CD4-positive, alpha-beta T cell (primary cell): ENCODE measurements at places on chromosomes 1 and 21.

DNA sequence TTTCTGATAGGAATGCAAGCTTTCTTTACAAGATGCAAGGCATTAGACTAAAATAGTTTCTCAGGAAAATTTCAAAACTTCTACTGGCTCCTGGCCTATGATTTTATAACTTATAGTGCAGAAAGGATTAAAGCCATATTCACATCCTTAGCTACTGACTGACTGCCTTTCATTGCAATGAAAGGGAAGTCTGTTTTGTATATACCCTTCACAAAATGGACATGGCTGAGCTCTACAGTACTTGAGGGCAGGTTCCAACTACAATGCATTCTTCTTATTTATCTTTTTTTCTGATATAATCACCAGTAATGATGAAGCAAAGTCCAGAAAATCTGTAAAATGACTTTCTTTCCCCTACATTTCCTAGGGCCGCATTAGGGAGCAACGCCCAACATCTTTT is 100.5 kb upstream of the ESRRG start:
- no peak for DNase-seq

GRCh38 chr1:11072216-11072917 is 12.5 kb upstream of the SRM start:
- no peak for DNase-seq

GRCh38 chr21:31354122-31354521 is 10.1 kb upstream of the TIAM1 start:
- no peak for DNase-seq

- DNase-seq, result peak; percentile 12
These were observed 5.1 kb downstream of the HSPB7 start for GRCh38 chr1:16012590-16013219.

GRCh38 chr1:25169610-25170009 is 62.7 kb downstream of the SYF2 start:
- no peak for DNase-seq

GRCh38 chr1:150321826-150322166 is 463 bp downstream of the PRPF3 start:
- peak; percentile 38 for DNase-seq

DNA sequence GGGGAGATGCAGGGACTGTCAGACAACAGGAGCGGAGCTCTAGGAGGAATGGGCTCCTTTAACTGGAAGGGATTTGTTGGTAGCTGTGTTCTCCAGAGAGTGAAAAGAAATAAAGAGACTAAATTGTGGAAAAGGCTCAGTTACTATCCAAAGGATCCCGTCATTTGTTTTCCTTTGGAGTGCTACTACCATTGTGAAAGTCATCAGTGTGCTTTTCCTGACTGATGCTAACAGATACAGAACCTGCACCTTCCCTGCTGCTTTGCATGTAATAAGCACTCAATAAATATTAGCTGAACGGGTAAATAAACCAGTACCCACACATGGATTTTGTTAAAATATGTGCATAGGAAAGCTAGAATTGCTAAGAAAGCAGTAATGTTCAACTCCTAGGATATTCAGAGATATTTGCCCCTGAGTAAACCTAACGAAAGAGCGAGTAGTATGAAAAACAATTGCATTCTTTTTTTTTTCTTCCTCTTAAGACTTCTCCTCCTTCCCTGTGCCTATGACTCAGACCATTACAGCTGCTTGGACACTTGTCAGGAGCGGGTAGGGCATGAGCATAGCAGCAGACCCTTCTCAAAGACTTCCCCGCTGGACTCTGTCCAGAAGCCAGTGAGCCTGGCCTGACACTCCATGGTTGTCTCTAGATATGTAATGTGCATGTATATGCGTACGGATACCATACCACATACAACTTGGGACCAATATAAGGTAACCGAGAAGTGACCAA is 41.7 kb downstream of the PTGFRN start:
- DNase-seq, result no peak

GRCh38 chr1:28864695-28865094 is 49.7 kb upstream of the EPB41 start:
- DNase-seq, result no peak

DNA sequence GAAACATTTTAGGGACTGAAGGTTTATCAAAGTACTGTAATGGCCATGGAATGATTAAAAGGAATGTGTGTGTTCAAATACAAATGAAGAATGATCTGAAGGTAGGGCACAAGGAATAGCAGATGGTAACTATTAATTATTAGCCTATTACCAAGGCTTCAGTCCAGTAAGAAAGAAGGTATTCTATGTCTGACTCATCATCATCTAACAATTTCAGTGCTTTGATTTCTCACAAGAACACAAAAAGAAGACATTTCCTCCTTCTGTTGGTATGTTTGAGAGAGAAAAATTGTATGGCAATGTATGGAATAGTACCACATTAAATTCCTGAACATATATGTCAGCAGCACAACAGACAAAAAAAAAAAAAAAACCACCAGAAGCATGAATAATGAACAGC is 57.5 kb downstream of the TYW3 start:
- DNase-seq, result no peak

- DNase-seq, result no peak
These were observed 104.8 kb downstream of the ETS2 start for GRCh38 chr21:38910390-38911067.

- no peak for DNase-seq
These were observed 177.3 kb upstream of the TMEM51 start for GRCh38 chr1:14976256-14976655.

DNA sequence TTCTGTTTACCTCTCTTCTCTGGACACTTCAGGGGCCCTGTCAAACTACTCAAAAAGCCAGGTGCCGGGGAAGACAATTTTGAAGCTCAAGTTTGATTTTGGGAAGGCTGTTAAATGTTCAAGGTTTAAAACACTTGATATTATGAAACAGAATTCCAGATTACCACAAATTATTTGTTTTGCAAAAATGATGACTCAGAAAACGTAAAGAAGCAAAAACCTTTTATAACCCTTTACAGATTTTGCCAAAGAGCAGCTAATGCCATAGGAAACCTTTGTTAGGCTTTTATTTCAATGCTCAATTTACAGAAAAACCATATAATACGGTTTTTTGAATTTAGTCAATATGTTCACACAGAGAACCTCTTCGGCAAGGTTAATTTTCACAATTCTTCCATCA is 593.4 kb upstream of the ZP4 start:
- no peak for DNase-seq

DNA sequence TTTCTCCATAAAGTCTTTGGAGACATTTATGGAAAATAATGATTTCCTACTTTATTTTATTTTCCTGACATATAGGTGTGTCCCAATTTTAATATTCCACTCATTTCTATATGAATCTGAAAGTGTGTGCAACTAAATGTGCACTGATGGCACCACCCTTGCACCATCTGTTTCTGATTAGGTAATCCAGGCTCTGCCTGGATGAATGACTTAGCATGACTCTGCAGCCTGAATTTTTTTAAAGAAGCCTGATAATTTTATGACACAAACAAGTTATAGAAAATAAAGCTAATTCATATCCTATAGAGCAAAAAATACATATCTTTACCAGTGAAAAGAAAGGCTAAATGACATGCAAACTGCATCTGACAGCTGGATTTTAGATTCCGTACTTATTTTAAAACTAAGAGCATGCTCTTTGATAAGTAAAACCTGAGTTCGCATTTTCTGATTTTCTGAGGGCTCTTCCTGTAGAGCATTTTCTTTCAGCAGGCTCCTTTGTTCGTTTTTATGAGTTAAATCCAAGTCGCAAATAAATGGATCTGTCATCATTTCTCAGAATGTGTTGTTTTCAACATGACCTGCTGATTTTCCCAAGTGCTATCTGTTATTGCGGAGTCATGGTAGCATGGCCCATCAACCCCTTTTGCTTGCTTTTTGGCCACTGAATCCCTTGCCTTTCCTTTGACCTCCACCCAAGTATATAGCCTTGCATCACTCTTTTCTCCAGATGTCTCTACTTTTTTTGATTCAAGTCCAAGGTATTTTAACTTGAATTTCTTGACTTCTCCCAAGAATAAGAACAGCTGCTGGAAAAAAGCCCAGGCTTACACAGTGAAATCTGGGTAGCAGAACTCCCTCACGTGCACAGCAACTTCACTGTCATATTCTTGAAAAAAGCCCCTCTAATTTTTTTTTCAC is 52.8 kb upstream of the LYPLAL1 start:
- no peak for DNase-seq

- DNase-seq, result no peak
These were observed 97.1 kb downstream of the VAV3 start for GRCh38 chr1:107867897-107868296.

DNA sequence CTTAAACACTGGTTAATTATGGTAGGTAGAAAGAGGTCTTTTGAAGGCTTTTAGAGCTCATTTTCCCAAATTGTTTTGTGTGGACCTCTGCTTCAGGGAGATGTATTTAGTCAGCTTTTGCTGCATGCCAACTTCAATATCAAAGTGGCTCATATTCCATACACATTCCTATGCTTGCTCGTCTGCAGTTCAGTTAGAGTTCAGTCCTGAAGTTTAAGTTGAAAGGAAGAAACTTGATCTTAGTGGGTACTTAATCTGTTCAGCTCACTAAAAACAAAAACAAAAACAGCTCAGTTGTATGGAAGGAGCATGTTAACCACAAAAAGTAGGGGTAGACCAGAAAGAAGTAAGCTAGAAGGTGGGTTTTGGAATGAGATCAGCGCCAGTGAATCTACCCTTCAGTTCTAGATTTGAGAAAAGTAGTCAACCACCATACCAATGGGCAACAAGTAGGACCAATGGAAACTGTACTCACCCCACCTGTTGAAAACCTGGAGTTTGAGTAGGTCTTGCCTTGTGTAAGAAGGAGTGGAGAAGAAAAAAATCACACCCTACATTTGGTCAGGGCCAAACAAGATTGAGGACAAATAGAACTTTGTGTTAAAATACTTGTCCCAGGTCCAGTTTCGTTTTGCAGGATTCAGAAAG is 58.0 kb downstream of the LEPR start:
- no peak for DNase-seq

DNA sequence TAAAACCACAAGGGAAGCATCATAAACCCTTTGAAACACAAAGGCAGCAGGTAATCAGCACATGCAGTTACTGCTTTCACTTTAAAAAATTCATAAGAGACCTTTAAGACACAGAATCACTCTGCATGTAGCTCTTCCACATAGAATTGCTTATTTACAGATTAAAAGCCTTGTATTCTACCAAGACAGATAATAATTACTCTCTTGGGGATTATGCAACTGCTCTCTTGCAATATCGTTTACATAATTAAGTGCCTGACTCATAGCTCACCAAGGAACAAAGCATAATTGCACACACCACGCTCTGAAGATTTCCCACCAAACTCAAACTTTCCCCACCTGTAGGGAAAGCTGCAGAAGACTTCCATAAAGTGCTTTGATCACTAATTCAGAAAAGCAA is 87.9 kb downstream of the VAV3 start:
- DNase-seq, result no peak

DNA sequence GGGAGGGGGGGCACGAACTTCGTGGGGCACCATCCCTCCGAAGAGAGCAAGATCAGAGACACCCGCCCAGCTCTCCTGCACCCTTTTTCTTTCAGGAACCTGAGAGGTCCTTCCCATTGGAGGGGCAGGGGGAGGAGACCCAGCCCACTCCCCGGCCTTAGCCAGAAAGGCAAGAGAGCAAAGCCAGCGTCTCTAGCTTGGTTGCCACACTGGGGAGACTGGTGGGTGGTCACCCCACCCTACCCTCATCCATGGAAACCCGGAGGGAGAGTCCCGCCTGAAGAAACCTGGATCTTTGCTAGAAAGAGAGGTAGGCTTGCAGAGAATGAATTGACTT is 246 bp downstream of the ATP2B4 start:
- DNase-seq, result no peak

GRCh38 chr1:233599542-233600073 is 14.3 kb upstream of the KCNK1 start:
- no peak for DNase-seq

DNA sequence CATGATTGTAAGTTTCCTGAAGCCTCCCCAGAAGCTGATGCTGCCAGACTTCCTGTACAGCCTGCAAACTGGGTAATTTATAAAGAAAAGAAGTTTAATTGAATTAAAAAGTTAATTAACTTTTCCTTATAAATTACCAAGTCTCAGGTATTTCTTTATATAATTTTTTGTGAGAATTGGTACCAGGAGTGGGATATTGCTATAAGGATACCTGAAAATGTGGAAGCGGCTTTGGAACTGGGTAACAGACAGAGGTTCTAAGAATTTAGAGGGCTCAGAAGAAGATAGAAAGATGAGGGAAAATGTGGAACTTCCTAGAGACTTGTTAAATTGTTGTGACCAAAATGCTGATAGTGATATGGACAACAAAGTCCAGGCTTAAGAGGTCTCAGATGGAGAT is 163.1 kb downstream of the PTPRU start:
- DNase-seq, result no peak

DNA sequence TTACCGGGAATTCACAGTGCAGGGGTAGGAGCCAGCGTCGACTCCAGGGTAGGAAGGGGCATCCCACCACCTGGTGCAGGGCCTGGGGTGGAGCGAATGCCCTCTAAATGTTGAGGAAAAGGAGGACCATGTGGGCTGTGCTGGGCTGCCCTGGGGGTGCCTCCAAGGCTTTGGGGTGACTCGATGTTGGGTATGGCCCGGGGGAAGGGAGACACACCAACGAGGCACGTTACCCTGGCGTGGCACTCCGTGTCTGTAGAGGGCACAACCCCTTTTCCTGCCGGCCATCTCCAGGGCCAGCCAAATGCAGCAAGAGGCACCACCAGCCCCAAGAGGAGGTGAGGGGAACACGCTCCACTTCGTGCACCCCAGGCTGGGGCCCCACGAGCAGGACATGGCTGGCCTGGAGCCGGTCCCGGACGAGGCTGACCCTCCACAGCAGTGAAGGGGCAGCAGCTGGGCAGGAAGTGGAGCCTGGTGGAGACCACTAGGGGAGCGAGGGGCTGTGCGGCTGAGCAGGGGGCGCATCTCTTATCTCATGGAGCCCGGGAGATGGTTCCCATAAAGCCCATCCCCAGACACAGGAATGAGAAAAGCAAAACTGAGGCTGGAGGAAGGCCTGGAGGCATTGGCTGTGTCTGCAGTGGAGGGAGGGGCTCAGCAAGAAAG is 11.2 kb downstream of the ACTRT2 start:
- no peak for DNase-seq

- no peak for DNase-seq
These were observed 220.4 kb upstream of the CAMK1G start for GRCh38 chr1:209363112-209363511.

- DNase-seq, result no peak
These were observed 97.3 kb downstream of the USH2A start for GRCh38 chr1:216325946-216326345.
